SW480 (cell line): ENCODE measurements at places on chromosomes 5 and 9.
A peak's percentile ranks its signal among the peaks of the same experiment; 100 is the strongest.

- DNase-seq = no peak
Measured at GRCh38 chr5:173529861-173530260, 86.6 kb downstream of the BOD1 start.

DNA sequence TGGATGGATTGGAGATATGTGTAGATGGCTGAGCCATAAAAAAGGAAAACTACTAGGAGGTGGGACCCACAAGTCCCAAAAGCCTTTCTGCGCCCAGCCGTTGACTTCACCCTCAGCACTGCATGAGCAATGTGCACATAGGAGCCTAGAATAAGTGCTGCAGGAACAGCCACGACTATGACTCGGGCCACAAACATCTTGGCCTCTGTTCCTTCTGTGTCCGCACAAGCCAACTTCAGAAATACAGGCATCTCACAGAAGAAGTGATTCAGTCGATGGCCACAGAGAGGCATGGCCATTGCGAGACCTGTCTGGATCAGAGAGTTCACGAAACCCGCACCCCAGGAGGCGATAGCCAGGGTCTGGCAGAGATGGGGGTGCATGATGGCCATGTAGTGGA, 587 bp downstream of the OR2Y1 start:
- DNase-seq = no peak

DNA sequence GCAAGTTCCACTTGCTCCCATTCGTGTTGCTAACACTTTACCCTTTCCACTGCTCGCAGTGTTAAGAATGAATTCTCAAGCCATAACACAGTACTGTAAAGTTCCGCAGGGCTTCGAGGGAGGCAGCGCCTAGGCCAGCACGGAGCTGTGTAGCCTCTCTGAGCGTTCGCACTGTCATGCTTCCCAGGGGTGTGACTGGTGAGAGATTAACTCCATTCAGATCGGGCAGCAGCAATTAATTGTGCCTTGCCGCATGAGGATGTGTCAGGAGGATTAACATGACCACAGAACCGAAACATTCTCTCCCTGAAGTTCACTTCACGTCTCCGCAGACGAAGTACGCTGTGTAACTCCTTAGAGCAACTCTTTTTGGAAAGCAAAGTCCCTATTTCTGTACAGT, 23.2 kb downstream of the ZBTB34 start:
- DNase-seq = no peak

- no peak for DNase-seq
Measured at GRCh38 chr5:54296386-54296785, 14.0 kb downstream of the ARL15 start.

GRCh38 chr5:1772634-1773033, 27.0 kb downstream of the MRPL36 start:
- peak; percentile 59 for DNase-seq

DNA sequence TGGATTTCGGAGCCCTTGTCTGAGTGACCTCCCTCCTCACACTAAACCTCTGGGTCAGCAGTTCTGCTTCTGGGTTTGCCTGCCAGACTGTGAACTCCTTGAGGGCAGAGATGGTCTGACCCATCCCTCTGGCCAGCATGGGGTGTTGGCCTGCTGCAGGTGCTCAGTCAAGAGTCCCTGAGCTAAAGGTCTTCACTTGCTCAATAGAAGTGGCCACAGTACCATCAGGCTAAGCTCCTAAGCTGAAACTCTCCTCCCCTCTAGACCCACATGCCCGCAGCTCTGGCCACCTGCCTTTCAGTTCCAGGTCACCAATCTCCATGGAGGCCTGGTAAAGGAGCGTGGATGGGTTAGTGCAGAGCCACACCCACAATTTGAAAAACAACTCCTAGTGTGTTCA, 316.6 kb downstream of the SPOCK1 start:
- DNase-seq = no peak
